ENCODE measurements at places on chromosomes 3 and 15. TPM values are rescaled to one million over a fixed set of nuclear protein-coding genes. Genes with fewer than 3 reads are reported as not detected.

ADGRG7 gene
- total RNA-seq, result not detected

INSYN1 gene
- 2.5 TPM for total RNA-seq

CKMT1A gene
- 0.16 TPM for total RNA-seq

RAB6B gene
- total RNA-seq, result 0.52 TPM

SST gene
- not detected for total RNA-seq

PLSCR2 gene
- 0.32 TPM for total RNA-seq

MUSTN1 gene
- not detected for total RNA-seq

ARGFX gene
- total RNA-seq, result not detected

INO80 gene
- 16.7 TPM for total RNA-seq

ABHD17C gene
- total RNA-seq, result 10.7 TPM

DPH3 gene
- total RNA-seq, result 14.4 TPM

STRA6 gene
- 0.79 TPM for total RNA-seq

FGD5 gene
- 0.16 TPM for total RNA-seq

NEO1 gene
- 15.6 TPM for total RNA-seq

DUSP7 gene
- 3.5 TPM for total RNA-seq

IQCH gene
- 4.8 TPM for total RNA-seq

WDR93 gene
- total RNA-seq, result 0.16 TPM

ELL3 gene
- total RNA-seq, result 10.7 TPM

SAMMSON gene
- total RNA-seq, result not detected

GCNT3 gene
- total RNA-seq, result 0.26 TPM

ANKRD63 gene
- total RNA-seq, result not detected

CHRM5 gene
- total RNA-seq, result under 0.01 TPM
